Endodermal cell (in vitro differentiated cells): ENCODE measurements at places on chromosomes 13 and 19. TPM values are rescaled to one million over a fixed set of nuclear protein-coding genes. Genes with fewer than 3 reads are reported as not detected.

- DNase-seq: no peak
- no peak overlapping the region for H3K4me3 ChIP-seq
- H3K27ac ChIP-seq: no peak overlapping the region
- H3K36me3 ChIP-seq: peaks cover 91% of the 10 kb centered on the region
- H3K4me1 ChIP-seq: no peaks in the 10 kb centered on the region
- no peaks in the 10 kb centered on the region for H3K27me3 ChIP-seq
Measured at GRCh38 chr19:6418562-6418932, 6.1 kb downstream of the KHSRP start.

- no peaks in the 10 kb centered on the region for H3K36me3 ChIP-seq
- H3K27ac ChIP-seq: no peak overlapping the region
- no peaks in the 10 kb centered on the region for H3K4me1 ChIP-seq
- H3K4me3 ChIP-seq: no peak overlapping the region
- DNase-seq: no peak
Measured at GRCh38 chr13:31733066-31733465, 6.3 kb upstream of the RXFP2 start.

IRS2 gene
- total RNA-seq: 16.9 and 17.8 TPM in 2 replicates

- no peak for DNase-seq
- no peaks in the 10 kb centered on the region for H3K4me1 ChIP-seq
- H3K36me3 ChIP-seq: no peaks in the 10 kb centered on the region
- no peak overlapping the region for H3K27ac ChIP-seq
- H3K27me3 ChIP-seq: no peaks in the 10 kb centered on the region
Measured at GRCh38 chr13:106110241-106110855, 425.1 kb downstream of the EFNB2 start.

DNA sequence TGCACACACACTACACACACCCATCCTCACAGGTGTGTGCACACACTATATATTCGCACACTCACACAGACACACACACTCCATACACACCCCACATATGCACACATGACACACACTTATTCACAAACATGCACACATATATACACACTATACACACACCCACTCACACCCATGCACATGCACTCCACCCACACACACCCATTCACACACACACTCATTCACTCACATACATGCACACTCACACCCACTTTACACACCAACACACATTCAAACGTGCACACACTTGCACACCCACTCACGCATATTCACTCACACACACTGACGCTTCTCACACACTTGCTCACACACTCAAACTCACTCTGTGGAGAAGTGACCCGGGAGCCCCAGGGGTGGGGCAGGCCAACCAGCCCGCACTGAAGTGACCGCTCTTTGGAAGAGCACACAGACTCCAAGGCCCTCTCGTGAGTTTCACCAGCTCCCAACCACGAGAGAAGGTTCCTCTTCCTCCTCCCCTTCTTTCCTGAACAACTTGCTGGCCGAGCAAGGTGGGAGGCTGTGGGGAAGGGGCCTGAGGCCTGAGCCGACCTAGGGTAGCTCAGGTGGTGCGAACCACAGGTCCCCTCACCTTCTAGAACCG, 86.1 kb upstream of the TM9SF2 start:
- no peaks in the 10 kb centered on the region for H3K36me3 ChIP-seq
- no peak overlapping the region for H3K4me3 ChIP-seq
- no peak overlapping the region for H3K27ac ChIP-seq
- DNase-seq: no peak
- peaks cover 4% of the 10 kb centered on the region for H3K27me3 ChIP-seq
- peaks cover 7% of the 10 kb centered on the region for H3K4me1 ChIP-seq

CD320 gene
- 69.4 and 72.7 TPM in 2 replicates for total RNA-seq

SYNE4 gene
- 19.3 to 27.0 TPM (median 23.8 TPM) in 3 replicates for total RNA-seq

DNA sequence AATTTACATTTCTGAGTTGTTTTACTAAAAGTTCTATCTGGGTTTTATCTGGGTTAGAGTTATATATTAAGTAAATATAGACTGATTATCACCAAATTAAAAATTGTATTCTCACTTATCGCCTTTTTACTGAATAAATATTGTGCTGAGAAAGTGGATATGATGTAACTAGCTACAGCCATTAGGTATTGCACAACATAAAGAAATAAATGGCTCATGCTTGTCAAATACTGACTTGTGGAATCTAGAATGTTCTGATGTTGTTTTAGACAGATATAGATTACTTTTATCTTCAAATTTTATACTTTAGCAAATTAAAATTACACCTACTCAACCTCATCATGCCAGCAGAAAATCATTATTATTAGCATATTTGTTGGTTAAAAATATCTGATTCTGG, 1277.1 kb upstream of the MIR17HG start:
- DNase-seq: no peak
- H3K4me1 ChIP-seq: no peaks in the 10 kb centered on the region
- no peaks in the 10 kb centered on the region for H3K36me3 ChIP-seq

DNA sequence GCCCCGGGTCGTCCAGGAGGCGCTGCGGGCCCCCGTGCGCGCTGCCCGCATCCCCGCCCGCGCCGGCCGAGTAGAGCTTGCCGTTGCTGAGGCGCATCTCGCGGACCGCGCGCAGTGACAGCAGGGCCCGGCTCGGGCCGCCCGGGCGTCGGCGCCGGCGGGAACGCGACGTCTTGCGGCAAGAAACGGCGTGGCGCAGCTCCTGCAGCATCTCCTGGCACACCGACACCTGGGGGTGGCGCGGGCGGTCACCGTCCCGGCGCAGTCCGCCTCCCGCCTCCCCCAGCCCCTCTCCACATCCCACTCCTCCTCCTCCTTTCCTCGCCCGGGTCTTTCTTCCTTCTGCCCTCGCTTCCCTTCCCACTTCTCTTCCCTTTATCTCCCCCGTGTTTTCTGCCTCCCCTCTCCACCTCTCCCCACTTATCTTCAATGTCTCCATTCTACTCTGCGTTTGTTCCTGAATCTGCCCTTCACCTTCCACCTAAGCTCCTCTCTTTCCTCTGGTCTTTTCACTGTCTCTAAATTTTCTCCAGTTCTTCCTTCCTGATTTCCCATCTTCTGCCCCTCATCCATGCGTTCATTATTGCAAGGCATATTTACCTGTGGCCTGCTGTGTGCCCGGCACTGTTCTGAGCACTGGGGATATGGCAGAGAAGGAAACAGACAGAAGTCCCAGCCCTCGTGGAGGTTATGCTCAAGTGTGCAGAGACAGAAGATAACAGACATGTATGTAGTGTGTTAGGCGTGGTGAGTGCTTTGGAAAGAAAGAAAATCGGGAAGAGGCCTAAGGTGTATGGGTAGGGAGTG, 5.2 kb upstream of the ATP1A3 start:
- no peaks in the 10 kb centered on the region for H3K36me3 ChIP-seq
- H3K27ac ChIP-seq: no peak overlapping the region
- peak; percentile 78 for DNase-seq
- peaks cover 81% of the 10 kb centered on the region for H3K27me3 ChIP-seq

- no peaks in the 10 kb centered on the region for H3K27me3 ChIP-seq
- DNase-seq: no peak
- H3K4me1 ChIP-seq: no peaks in the 10 kb centered on the region
- H3K27ac ChIP-seq: no peak overlapping the region
Measured at GRCh38 chr13:33169273-33169980, 116.1 kb downstream of the STARD13 start.

GRCh38 chr19:18904334-18905057, 8.5 kb upstream of the CERS1 start:
- H3K27me3 ChIP-seq: no peaks in the 10 kb centered on the region
- no peak overlapping the region for H3K4me3 ChIP-seq
- no peaks in the 10 kb centered on the region for H3K4me1 ChIP-seq
- no peak for DNase-seq
- H3K36me3 ChIP-seq: peaks cover 22% of the 10 kb centered on the region

GRCh38 chr13:63433546-63434150, 2018.0 kb upstream of the PCDH20 start:
- no peak overlapping the region for H3K27ac ChIP-seq
- no peaks in the 10 kb centered on the region for H3K36me3 ChIP-seq
- H3K4me1 ChIP-seq: peaks cover 7% of the 10 kb centered on the region
- no peaks in the 10 kb centered on the region for H3K27me3 ChIP-seq

APOC1 gene
- 776 to 1,167 TPM (median 914 TPM) in 3 replicates for total RNA-seq

CEACAM21 gene
- total RNA-seq: 0.44 to 1.1 TPM in 2 of 3 replicates, not detected in the other

SCEL gene
- total RNA-seq: 0.18 and 0.36 TPM in 2 replicates

DNA sequence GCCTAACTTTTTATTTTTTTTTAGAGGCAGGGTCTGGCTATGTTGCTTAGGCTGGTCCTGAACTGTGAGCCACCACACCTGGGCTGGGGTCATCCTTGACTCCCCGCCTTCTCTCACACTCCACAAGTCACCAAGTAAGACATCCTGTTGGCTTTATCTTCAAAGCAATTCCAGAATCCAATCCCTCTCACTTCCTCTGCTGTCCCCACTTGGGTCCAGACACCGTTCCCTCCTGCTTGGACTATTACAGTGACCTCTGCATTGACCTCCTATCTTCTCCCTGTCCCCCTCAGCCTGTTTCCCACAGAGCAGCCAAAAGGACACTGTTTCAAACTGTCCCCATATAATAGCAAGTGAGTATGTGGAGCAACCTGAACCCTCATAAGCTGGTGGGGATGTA, 4.7 kb upstream of the GNG8 start:
- no peak overlapping the region for H3K27ac ChIP-seq
- no peak overlapping the region for H3K4me3 ChIP-seq
- H3K4me1 ChIP-seq: no peaks in the 10 kb centered on the region
- no peaks in the 10 kb centered on the region for H3K36me3 ChIP-seq
- DNase-seq: no peak

- no peaks in the 10 kb centered on the region for H3K36me3 ChIP-seq
- no peaks in the 10 kb centered on the region for H3K4me1 ChIP-seq
- H3K4me3 ChIP-seq: peak overlapping the region; percentile 82
- H3K27me3 ChIP-seq: peaks cover 26% of the 10 kb centered on the region
- H3K27ac ChIP-seq: peak overlapping the region; percentile 4
Measured at GRCh38 chr19:42422901-42423461, 4.2 kb downstream of the LIPE start.

- no peak overlapping the region for H3K27ac ChIP-seq
- no peaks in the 10 kb centered on the region for H3K36me3 ChIP-seq
- H3K4me3 ChIP-seq: no peak overlapping the region
- DNase-seq: no peak
- peaks cover 21% of the 10 kb centered on the region for H3K27me3 ChIP-seq
- H3K4me1 ChIP-seq: no peaks in the 10 kb centered on the region
Measured at GRCh38 chr19:855566-856120, 3.5 kb downstream of the ELANE start.

DNA sequence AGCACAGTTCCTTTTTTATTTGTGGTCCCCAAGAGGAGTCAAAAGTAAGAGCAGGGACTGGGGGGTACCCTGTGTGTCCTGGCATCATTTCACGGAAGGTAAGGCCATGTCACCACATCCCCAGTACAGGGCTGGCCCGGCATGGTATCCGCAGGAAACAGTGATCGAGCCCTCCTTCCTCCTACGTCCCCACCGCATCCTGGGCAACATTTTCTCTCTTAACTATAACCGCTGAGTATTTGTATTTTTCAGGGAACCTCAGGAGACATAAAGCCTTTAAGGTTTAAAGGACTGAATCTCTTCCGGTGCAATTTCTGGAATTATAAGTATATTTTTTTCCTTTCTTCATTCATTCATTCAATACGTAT, 13.6 kb upstream of the LATS2 start:
- peaks cover 5% of the 10 kb centered on the region for H3K27me3 ChIP-seq
- H3K27ac ChIP-seq: peak overlapping the region; percentile 57
- DNase-seq: no peak
- H3K4me1 ChIP-seq: peaks cover 4% of the 10 kb centered on the region

DNA sequence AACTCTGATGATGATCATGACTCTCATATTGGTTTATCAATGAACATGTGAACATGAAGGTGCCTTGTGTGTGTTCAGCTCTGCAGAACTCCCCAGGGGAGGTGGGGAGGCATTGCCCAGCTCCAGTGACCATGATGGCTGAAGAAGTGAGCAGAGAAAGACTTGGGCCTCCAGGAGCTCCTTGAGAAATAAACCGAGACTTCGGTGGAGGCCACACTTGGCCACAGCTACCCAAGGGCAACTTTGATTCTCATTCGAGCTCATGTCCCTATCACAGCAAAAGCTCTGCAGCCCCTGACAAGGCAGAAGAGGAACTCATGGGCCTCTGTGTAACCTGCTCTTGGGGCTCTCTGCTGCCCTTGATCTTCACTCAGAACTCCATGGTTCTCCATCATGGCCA, 44.1 kb upstream of the ZNF536 start:
- H3K4me1 ChIP-seq: no peaks in the 10 kb centered on the region
- no peak overlapping the region for H3K4me3 ChIP-seq
- DNase-seq: peak; percentile 16

GRCh38 chr19:17394891-17395415, 957 bp upstream of the CCDC194 start:
- H3K4me1 ChIP-seq: no peaks in the 10 kb centered on the region
- peaks cover 8% of the 10 kb centered on the region for H3K36me3 ChIP-seq
- H3K27ac ChIP-seq: peak overlapping the region; percentile 49

- no peaks in the 10 kb centered on the region for H3K36me3 ChIP-seq
- H3K4me3 ChIP-seq: no peak overlapping the region
- no peak for DNase-seq
- no peaks in the 10 kb centered on the region for H3K4me1 ChIP-seq
- H3K27ac ChIP-seq: no peak overlapping the region
Measured at GRCh38 chr19:44627631-44628030, 14.3 kb downstream of the IGSF23 start.

ANKRD24 gene
- 1.9 to 2.0 TPM (median 1.9 TPM) in 3 replicates for total RNA-seq

GJB6 gene
- not detected in 2 replicates for total RNA-seq

GRCh38 chr19:56124578-56124977, 3.5 kb upstream of the ZNF787 start:
- H3K4me3 ChIP-seq: no peak overlapping the region
- peaks cover under 1% of the 10 kb centered on the region for H3K4me1 ChIP-seq
- DNase-seq: no peak
- H3K36me3 ChIP-seq: peaks cover 1% of the 10 kb centered on the region

KMT2B gene
- 33.6 to 48.1 TPM (median 46.9 TPM) in 3 replicates for total RNA-seq

VMAC gene
- total RNA-seq: 4.0 to 5.9 TPM (median 5.9 TPM) in 3 replicates

- H3K27me3 ChIP-seq: no peaks in the 10 kb centered on the region
- no peak overlapping the region for H3K27ac ChIP-seq
- no peaks in the 10 kb centered on the region for H3K4me1 ChIP-seq
Measured at GRCh38 chr19:22616659-22617058, 17.5 kb upstream of the ZNF492 start.

GRCh38 chr19:17281391-17282304, at the start of gene ANKLE1:
TSS of gene ANKLE1 (plus strand) at chr19:17281901. CDS start at chr19:17281921, 20 bp downstream.
- H3K4me3 ChIP-seq: peak within 1 kb of the TSS; percentile 45
- peak; percentile 86 for DNase-seq

DNA sequence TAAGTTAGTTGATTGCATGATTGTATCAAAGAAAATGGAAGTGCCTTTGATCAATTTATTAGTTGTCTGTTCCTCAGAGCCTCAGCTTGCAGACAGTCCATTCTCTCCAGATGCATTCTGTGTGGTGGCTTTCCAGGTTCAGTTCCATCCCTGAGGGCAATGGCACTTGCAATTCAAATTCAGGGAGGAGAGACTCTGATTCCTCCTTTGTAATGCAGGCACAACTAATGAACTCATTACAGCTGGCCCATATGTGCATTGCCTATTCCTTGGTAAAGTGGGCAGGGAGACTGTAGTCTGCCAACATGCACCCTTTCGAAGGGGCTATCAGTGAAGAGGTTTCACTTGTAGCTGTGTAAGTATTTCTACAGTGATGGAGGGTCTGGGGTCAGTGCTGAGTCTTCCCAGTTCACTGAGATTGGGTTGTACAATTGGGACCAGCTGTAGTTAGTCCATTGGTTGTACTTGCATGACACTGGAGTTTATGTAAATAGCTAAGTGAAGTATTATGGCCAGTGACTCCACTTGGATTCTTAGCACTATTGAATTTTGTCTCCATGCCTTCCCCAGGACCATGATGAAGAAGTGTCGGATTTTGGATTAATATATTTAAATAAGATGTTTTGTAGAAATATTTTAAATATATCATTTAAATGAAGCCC, 401.7 kb downstream of the GPC6 start:
- H3K27ac ChIP-seq: no peak overlapping the region
- DNase-seq: no peak
- no peaks in the 10 kb centered on the region for H3K27me3 ChIP-seq
- no peaks in the 10 kb centered on the region for H3K36me3 ChIP-seq
- H3K4me3 ChIP-seq: no peak overlapping the region
- peaks cover 5% of the 10 kb centered on the region for H3K4me1 ChIP-seq
